ENCODE measurements at places on chromosomes 6 and 20.

DNA sequence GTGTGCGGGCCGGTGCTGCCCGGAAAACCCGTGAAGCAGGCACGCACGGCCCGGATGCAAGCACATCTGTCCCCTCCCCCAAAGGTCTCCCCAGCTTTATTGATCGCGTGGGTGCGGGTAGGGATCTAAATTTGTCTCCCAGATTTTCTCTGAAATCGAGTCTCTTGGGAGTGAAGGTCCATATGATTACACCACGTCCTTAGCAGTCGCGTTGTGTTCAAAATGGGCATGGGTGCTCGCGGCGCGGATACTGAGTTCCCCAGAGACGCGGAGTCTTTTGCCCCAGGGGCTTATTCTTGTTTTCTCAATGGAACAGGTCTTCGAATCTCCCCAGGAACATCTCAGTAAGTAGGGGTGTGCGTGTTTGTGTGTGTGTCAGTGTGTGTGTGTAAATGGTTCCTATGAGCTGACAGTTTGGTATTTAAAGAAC lies 2.8 kb upstream of the ZNF292 start:
- DNase-seq = no peak

DNA sequence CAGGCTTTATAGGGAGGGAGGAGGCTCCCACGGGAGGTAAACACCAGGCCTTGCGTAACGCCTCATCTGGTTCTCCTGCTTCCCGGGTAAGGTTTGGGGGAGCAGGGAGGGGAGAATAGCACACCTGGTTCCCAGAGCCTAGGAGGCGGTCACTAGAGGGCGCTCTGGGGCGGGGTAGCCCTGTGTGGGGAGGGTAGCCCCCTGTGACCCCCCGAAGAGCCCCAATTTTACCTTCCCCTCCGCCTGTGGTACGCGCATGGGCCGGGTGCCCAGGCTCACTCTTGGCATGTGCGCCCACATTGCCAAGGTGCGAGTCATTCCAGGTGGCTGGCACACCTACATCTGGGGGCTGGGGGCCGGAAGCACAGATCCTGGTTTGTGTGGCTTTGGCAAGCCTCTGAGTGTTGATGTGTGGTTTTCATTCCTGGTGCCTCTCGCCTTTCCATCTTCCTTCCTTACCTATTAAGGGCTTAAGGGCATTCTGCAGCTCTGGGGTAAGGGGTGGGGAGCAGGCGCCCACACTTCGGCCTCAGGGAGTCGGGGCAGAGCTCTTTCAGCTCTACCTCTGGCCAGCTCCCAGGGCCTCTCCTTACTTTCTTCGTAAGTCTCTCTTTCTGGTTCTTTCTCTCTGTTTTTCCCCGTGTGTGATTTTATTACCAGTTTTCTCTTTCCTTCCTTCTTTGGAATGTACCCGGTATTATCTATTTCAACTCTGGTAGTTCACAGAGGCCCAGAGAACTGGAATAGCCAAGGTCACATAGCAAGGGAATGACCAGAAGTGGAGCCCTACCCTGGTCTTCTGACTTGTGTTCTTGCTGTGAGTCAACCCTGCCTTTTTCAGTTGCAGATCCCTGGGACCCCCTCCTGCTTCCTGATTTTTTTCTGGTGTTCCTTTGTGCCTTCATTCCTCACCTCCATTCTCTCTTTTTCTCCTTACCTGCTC lies 492 bp upstream of the RNF39 start:
- DNase-seq = peak; percentile 65

DNA sequence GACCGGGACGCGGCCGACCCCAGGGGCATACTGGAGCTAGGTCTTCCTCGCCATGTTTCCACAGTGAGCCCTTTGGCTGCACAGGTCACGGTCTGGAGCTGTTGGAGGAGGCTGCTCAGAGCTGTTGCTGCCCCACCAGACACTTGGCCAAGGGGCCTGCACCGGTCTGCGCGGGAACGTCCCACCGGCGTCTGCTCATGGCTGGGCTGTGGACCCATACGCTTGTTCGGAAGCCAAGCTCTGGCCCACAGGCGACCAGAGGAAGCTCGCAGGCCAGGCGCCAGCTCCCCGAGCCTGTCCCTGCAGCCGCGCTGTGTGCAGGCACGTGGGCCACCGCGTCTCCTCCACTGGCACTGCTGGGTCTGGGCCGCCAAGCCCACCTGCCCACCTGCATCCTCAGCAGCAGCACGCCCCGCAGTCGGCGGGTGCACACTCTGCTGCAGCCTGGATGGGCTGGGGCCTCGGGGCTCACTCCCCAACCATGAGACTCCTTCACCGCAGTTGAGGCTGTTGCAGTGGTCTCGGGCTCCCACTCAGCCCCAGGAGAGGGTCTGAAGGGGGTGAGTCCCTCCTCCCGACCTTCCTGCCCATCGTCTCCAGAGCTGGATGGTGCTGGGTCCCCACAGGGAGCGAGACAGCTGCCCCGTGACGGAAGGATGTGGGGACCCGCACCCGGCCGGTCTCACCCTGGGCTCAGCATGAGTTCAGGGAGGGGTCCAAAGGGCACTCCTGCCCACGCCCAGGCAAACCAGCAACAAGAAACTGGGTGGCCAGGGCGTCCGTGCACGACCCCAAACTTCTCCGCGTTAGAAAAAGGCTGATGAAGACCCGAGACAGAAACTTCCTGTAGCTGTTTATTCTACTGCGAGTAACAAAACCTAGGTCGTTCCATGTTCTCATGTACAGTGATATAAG lies 15.5 kb upstream of the TCFL5 start:
- DNase-seq = peak; percentile 57

DNA sequence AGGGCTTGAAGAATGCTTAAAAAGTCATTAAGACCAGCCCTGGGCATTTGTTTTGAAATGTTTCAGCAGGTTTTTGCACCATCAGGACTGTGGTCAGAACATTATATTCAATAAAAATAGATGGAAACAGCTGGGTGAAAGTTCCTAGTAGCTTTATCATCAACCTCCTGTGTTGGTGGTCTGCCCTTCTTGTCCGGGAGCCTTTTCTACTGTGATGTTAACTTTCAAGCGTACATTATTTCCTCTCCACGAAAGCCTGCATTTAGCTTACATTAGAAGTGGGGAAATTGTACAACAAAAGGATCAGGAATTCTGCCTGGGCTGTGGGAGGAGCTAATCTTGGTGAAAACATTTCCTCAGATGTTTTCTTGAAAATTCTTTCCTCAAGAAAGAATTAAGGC lies 71.1 kb downstream of the LAMA4 start:
- DNase-seq = no peak

DNA sequence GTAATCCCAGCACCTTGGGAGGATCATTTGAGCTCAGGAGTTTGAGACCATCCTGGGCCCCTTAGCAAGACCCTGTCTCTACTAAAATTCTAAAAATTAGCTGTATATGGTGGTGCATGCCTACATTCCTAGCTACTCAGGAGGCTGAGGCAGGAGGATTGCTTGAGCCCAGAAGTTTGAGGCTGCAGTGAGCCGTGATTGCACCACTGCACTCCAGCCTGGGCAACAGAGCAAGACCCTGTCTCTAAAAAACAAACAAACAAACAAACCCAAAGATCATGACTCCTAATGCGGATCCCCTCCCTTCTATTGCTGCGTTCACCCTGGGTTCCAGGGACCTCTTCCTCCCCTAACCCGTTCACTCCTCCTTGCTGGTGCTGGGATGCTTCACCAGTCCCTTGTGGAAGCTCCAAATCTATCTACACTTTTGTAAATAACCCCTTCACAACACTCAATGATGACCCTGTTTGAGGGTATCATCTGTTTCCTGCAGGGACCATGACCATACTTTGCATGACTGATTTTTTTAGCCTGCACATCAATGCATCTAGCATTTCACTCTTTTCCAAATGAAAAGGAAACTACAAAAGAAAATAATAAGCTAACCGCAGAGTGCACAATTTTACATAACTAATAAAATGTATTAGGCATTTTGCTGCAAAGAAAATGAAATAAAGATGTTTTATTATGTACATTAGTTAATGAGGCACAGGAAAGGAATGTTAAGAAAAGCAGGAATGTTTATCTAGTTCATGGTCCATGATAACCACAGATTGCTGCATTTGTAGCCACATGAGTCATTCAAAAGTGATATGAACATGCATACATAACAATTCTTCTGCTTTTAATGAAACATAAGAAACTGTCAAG lies 30.5 kb upstream of the IPCEF1 start:
- no peak for DNase-seq

- DNase-seq = no peak
Measured at GRCh38 chr6:138943089-138943625, 44.9 kb downstream of the REPS1 start.

DNA sequence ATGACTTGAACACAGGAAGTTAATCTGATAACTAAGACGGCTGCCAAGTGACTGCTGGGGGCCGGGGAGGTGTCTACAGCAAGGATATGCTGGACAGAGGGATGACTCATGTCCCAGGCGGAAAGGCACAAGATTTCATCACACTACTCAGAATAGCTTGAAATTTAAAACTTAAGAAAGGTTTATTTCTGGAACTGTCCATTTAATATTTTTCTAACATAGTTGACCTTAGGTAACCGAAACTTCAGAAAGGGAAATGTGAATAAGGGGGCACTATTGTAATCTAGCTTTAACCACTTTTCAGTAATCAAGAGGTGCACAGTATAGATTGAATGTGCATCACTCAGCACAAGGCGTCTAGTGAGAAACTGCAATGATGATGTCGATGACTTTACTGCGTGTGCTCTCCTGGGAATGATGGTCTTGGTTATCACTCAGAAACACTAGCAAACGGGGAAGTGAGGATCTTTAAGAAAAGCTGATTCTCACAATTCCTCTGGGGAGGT lies 171.5 kb downstream of the QKI start:
- DNase-seq = no peak

DNA sequence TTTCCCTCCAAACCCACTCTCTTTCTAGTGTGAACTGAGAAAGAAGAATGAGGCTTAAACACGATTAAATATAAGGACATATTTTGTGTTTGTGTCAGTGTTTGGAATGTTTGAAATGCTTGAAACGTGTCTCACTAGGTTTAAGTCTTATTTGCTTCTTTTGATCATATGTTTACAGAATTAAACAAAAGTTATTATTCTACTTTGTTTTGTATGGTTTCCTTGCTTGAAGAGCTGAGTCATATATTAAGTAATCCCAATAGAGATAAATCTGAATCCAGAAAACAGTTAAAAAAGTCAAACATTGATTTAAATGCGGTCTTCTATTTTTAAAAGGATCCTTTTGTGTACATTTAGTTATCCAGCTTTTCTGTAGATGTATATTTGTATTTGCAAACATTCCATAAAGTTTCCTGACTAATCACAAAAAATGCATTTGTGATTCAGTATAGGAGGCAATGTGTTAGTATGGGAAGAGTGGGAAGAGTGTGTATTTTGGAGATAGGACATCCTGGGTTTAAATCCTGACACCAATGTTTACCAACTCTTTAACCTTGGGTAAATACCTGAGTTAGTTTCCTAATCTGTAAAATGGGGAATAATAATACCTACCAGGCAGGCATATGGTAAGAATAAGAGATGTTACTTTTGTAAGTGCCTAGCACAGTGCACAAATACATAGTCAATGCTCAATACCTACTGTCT lies 72.9 kb downstream of the TSBP1 start:
- no peak for DNase-seq

GRCh38 chr6:135269481-135269891 lies 88.4 kb downstream of the MYB start:
- no peak for DNase-seq

DNA sequence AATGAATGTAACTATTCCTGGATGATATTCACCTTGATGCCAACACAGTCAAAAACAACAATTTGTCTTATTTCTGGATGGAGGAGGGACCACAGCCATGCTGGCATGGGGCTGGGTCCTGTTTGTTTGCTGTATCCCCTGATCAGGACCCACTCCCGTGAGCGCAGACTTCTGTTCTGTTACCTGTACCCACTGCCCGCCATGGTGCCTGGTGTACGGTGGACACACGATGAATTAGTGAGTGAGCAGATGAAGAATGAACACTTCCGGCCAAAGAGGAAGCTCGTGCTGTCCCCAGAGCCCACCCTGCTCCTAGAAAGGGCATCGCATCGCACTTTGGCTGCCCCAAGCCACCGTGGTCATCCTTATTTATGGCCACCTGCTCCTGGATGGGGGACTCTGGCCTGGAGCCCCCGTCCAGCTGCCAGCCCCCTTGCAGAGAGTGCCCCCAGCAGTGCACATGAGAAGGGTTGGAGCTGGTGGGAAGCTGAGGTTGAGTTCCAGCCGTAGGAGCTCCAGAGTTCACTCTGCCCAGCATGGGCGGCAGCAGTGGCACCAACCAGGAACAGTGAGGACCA lies 100.9 kb downstream of the BMP7 start:
- no peak for DNase-seq

DNA sequence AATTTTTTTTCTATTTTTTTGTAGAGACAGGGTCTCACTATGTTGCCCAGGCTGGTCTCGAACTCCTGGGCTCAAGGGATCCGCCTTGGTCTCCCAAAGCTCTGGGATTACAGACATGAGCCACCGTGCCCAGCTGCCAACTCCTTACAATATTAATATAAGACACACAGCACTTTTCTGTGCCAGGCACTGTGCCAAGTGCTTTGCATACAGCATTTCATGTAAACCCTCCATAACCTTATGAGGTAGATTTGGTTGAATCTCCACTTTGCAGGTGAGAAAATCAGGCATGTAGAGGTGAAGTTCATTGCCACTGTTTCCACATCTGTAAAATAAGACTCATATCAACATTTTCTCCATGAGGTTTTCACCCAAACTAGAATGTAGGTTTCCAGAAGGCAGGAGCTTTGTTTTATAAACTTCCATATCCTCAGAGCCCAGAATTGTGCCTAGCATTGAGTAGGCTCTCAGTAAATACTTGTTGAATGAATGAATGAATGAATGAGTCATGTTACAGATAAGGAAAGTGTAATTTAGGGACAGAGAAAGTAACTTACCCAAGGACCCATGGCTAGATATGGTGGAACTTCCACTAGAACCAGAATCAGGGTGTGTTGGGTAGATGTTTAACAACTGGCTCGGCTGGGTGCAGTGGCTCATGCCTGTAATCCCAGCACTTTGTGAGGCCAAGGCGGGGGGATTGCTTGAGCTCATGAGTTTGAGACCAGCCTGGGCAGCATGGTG lies 3.0 kb upstream of the CTNNBL1 start:
- no peak for DNase-seq

- no peak for DNase-seq
Measured at GRCh38 chr20:48788486-48789072, 39.2 kb downstream of the PREX1 start.

GRCh38 chr6:94184666-94185464 lies 765.5 kb upstream of the EPHA7 start:
- DNase-seq = peak; percentile 16

- DNase-seq = no peak
Measured at GRCh38 chr6:21747441-21747840, 153.9 kb downstream of the SOX4 start.

DNA sequence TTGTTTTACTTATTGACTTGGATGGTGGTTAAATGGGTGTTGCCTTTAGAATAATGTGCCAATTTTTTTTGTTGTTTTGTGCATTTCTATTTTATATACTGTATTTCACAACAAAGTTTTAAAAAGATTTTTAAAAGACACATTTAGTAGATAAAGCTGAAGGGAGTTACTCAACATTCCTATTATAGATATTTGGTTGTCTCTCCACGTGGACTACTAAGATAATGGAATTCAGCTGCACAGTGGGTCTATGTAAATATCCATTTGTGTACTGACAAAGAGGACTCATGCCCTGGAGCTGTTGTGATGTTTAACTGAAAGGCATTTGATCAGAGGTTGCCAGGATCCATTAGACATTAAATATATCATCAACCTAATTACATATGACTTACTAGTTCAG lies 23.2 kb upstream of the FAM135A start:
- DNase-seq = no peak

GRCh38 chr6:167501831-167502385 lies 177.0 kb downstream of the TTLL2 start:
- no peak for DNase-seq

GRCh38 chr20:1776681-1777475 lies 118.3 kb upstream of the SIRPA start:
- DNase-seq = peak; percentile 90

GRCh38 chr6:46961711-46962110 lies 40.0 kb upstream of the ADGRF5 start:
- no peak for DNase-seq

Measured in left lung (tissue), 14 donors.